ENCODE measurements at places on chromosomes 2 and 18.

- no peak for DNase-seq
These were observed 489.6 kb downstream of the PTPRM start for GRCh38 chr18:8056723-8057122.

- no peak for DNase-seq
These were observed 59.5 kb upstream of the POU3F3 start for GRCh38 chr2:104794441-104794840.

- DNase-seq, result no peak
These were observed at the start of gene SLC4A3 for GRCh38 chr2:219627103-219628100. SLC4A3 (plus strand) TSS chr2:219627630; CDS start chr2:219627993, 363 bp downstream.

GRCh38 chr2:130918393-130918792, 81.7 kb downstream of the ARHGEF4 start:
- DNase-seq, result no peak

DNA sequence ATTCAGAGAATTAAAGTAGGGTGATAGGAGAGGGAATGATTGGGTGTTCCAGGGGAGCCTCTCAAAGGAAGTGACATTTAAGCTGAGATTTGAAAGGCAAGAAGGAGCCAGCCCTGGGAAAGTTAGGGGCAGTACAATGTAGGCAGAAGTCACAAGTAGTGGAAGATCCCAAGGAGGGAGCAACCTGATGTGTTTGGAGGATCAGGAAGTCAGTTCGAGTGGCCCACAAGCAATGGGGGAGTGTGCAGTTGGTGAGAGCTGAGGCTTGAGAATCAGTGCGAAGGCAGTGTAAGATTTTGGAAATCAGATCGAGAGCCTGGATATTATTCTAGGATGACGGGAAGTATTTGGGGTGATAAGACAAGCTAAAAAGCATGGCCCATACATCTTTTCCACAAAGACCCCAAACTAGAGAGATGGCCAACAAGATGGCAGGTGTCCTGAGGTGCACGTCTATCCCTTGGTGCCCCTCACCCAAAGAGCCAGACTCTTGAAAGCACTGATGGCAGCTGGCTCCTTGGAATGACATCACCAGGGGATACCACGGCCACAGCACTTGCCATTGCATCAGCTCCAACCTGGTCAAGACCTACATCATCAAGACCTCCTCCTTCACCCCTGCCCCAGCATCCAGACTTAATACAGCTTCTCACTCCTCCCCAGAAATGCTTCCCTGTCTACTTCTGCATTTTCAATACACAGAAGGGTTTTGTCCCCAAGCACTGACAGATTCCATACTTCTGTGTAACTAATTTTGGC, 127.3 kb downstream of the BCL2 start:
- DNase-seq, result no peak

DNA sequence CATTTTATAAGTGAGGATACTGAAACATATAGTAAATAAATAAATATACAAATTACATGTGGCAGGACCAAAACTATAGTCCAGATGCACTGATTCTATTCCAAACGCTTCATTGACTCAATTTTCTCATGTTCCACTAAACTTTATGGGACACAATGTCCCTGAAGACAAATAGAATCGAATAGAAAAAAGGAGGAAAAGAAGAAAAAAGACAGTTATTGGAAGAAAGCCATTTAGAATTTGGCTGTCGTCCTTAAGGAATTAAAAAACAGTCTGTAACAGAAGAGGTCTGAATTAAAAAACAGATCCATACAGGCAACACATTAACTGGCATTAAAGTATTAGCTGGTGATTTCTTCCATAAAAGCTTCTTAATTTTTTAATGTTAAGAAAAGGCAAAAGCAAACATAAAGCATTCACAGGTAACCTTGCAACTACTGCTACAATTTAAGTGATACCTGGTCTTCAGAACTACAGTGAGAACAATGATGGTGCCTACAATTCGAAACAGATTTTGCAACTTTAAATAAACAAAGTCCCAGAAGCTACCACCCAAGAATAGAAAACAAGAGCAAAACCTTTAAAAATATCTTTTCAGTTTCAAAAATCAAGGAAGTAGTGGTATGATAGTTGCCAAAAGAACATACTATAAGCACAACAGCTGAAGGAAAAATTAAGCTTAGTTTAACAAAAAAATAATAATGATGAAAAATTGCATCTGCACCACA, 17.4 kb upstream of the CHAC2 start:
- DNase-seq, result no peak

DNA sequence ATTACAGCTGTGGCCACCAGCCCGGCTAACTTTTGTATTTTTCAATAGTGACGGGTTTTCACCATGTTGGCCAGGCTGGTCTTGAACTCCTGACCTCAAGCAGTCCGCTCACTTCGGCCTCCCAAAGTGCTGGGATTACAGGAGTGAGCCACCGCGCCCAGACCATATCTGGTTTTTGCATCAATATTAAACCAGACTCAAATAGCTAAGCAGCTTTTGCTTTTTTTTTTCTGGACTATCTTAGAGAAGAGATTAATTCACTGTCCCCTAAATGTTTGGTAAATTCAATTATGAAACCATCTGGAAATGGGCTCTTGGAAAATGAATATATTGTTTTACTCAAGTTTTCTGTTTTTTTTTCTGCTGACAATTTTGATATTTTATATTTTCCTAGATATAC, 183.7 kb downstream of the DOK6 start:
- no peak for DNase-seq

DNA sequence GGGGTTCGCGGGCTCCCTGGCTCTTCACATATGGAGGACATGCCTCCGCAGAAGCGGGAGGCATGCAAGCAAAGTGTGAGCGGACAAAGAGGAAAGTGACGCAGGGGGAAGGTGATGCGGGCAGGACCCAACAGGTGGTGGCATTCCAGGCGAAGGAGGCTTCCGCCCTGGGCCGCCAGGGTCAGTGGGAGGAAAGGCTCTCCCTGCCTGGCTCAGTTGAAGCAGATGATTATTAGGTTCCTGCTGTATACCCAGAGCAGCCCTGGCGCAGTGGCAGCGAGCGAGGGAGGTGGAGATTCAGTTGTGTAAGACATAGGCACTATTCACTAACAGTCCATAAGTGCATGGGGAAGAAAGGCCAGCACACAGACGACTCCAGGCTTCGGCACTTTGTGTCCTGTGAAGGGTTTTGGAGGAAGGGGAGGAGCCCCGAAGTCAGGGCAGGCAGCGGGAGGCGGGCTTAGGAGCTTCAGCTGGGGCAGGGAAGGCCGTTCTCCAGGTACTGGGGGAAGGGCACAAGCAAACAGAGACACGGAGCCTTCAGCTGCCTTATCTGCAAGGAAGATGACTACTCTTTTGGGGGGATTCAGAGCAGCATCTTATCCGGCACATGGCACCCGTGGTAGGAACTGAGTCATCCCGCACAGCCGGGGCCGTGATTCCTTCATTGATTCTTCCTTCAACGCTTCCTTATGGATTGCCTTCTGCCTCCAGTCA, 89.8 kb downstream of the TGOLN2 start:
- DNase-seq, result no peak

DNA sequence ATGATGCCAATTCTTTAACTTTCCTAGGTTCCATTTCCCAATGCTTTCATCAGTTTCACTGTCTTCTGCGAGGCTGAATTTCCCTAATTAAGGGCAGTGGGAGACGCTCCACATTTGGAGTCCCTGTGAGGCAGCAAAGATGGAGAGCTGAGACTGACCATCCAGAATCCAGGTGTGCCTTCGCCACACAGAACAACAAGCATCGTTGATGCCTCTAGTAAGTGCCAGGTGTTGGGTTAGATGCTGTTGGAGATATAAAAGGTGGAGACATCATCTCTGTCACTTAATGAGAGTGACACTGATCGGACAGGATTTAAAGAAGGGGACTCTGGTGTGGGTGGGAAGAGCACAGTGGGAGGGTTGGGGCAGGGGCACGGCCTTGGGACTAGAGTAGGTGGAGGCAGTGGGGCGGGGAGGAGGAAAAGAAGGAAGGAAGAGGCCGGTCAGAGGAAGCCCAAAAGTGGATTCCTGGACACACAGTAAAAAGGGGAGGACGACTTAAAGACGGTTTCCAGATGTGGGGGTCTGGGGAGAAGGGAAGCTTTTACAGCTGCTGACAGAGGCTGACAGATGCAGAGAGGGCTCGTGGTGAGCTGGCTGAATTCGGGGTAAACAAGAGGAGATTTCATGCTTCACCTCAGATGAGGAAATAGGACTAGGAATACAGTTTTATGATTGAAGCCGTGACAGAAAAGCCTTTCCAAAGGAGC, 113.0 kb downstream of the BCL2 start:
- no peak for DNase-seq

DNA sequence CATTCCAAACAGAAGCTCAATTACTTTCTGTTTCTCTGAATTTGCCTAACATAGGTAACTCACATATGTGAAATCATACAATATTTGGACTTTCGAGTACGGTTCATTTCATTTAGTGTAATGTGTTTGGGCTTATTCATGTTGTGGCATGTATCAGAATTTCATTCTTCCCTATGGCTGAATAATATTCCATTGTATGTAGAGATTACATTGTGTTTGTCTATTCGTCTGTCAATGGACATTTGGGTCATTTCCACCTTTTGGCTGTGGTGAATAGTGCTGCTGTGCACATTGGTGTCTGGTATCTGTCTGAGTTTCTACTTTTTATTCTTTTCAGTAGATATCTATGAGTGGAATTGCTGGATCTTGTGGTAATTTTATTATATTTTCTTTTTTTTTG, 43.9 kb downstream of the LBH start:
- DNase-seq, result no peak

DNA sequence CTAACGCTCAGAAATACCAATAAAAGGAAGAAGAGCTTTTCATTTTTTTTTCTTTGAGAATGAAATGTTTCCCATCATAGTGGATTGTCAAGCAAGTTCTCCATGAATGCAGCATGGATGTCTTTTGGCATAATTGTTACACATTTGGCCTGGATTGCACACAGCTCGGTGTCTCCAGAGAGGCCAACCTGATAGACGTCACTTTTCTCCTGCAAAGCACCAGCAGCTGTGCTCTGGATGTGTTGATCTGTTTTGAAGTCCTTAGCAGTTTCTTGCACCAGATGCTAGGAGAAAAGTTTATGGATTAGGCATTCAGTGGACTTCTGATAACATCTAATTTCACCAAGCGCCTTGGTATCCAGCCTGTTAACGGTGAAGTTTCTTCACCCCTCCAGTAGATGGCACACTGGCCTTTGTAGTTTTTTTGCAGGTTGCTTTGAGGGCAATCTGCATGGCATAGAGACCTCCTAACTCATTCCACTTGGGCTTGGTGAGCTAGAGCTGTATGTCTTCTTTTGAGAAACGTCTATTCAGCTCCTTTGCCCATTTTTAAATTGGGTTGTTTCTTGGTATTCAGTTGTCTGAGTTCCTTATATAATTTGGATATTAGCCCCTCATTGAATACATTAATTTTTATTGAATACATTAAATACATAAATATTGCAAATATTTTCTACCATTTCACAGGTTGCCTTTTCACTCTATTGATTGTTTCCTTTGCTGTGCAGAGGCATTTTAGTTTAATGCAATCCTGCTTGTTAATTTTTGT, 59.7 kb downstream of the PTH2R start:
- DNase-seq, result no peak

GRCh38 chr2:185618625-185619024, 120.0 kb upstream of the FSIP2 start:
- DNase-seq, result no peak

- DNase-seq, result no peak
These were observed 96.8 kb downstream of the UBE2E3 start for GRCh38 chr2:181077128-181077709.

GRCh38 chr18:79580498-79581171, 99.0 kb upstream of the CTDP1 start:
- peak; percentile 11 for DNase-seq
